ENCODE measurements at places on chromosomes 4 and X.

- DNase-seq, result no peak
Observed at GRCh38 chr4:70367813-70368212, 7.3 kb downstream of the SMR3A start.

DNA sequence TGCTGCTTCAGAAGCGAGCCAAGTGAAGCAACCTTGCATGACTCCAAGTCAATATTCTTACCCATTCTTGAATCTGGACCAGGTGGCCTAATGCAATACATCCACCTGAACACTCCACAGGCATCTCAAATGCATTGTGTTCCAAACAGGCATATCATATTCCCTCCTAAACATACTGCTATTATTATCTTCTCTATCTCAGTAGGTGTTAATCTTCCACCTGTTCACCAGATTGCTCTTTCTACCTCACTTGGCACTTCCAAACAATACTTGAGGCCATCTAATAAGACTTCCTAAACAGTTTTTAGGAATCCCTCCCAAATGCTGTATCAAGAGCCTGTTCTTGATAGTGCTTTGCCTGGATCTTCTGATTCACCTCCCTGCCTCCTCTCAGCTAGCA is 90.7 kb downstream of the GPRIN3 start:
- DNase-seq, result no peak

DNA sequence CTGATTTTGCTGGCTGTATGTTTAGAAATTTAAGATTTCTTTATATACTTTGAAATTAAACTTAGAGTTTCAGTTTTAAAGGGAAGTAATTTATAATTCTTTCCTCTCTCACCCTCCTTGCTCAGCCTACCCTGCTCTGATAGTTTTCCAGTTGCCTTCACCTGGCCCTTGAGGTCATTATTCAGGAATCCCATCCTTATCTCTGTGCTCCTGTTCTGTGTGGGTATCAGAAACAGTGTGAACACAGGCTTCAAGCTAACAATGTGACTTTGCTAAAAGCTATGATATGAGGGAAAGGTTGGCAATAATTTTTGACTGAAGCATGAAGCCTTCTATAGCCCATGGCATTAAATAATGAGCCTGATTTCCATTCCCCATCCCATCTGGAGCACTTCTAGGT is 128.1 kb downstream of the MID1 start:
- DNase-seq, result no peak

DNA sequence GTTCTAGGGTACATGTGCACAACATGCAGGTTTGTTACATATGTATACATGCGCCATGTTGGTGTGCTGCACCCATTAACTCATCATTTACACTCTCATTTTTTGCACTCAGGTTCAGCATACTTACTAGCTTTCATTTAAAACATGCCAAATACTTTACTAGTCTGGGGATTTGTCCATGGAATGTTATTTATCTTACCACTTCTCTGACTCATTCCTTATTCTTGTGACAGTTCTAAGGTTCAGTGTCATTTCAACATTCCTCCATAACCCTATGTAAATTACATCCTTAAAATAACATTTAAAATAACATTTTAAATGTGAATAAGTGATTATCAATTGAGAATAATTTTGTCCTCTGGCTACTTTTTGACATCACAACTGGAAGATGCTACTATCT is 19.5 kb upstream of the SYTL5 start:
- DNase-seq, result no peak

- peak; percentile 72 for DNase-seq
Observed at GRCh38 chrX:65696613-65697012, 29.2 kb downstream of the MSN start.

GRCh38 chr4:78656968-78657445 is 105.4 kb downstream of the ANXA3 start:
- DNase-seq, result peak; percentile 44

All from common myeloid progenitor, CD34-positive (primary cell).